ENCODE measurements at places on chromosomes 16 and 17.

DNA sequence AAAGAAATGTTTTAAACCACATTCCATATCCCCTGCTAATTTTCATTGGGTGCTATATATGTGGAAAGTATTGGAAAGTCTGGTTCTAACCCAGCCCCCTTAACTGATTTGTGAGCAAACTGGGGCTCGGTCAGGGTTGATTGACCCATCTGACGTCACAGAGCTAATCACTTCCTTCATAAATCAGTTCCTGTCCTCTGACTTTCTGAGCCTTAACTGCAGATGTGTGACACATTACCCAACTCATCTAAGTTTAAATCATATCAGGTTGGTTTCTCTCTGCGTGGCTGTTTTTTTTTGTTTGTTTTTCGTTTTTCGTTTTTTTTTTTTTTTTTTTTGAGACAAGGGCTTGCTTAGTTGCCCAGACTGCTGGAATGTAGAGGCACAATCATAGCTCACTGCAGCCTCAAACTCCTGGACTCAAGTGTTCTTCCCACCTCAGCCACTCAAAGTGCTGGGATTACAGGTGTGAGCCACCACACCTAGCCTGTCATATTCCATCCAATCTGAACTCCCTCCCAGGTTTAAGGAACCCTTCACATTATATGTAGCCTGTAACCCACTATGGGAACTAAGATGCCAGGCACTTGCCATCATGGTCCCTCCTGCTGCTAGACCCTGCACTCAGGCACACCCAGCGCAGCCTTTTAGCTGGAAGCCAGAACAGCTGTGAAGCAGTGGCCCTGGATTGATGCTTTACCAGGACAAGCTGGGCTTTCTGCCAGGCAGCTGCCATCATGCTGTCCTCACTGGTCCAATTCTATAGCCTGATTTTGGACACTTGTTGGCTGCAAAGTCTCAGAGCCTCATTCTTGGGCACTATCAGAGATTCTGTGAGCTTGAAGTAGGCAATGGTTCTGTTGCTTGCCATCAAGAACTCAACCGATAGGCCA lies 6.9 kb upstream of the BPTF start:
- no peak for DNase-seq

DNA sequence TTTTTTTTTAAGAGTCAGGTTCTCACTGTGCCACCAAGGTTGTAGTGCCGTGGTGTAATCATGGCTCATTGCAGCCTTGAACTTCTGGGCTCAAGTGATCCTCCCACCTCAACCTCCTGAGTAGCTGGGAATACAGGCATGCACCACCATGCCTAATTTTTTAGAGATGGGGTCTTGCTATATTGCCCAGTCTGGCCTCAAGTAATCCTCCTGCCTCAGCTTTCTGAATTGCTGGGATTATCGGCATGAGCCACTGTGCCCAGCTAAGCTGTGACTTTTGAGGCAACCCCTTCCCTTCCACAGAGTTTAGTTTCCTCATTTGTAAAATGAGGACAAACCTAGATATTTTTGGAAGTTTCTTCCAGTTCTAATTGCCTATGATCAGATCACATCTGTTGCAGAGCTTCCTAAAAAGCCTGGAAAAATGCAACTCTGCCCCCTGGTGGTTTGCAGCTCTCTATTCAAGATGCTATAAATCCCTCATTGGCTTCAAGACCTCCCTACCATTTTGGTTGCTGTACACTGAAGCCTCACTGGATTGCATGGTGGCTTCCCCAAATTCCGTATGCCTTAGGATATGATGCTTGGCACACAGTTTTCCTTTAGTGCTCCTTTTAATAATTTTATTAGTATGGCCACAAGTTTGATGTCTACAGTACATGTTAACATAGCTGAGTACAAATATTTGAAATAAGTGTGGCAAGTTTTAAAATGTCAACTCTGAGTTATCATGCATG lies 19.3 kb downstream of the GDE1 start:
- DNase-seq = no peak

DNA sequence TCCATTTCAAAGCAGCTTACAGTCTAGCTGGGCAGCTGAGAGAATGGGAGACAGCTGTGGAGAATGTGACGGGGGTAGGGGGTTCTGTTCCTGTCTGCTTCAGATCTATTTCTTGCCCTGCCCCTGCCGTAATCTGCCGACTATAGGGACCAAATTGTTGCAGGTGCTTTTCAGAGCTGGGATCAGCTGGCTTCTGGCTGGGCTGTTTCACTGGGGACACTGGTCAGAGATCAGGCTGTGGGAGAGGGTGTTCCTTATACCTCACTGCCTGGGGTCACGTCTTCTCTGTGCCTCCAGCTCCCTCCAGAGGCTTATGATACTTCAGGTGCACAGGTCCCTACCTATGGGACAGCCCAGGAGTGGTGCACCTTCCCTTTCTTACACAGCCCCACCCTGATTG lies 514.9 kb upstream of the GOT2 start:
- no peak for DNase-seq

GRCh38 chr17:17857496-17857895 lies 20.7 kb upstream of the SREBF1 start:
- no peak for DNase-seq

- no peak for DNase-seq
These were observed 9.4 kb upstream of the TOP2A start for GRCh38 chr17:40427002-40427491.

- no peak for DNase-seq
These were observed 20.7 kb downstream of the SLC47A1 start for GRCh38 chr17:19554393-19554792.

All from kidney epithelial cell (primary cell).